Stimulated activated CD8-positive, alpha-beta memory T cell treated with anti-CD3 and anti-CD28 coated beads, Interleukin-7, amount 100 ng/mL, for 4 hours (primary cell): ENCODE measurements at places on chromosomes 3 and 15.

- no peak for DNase-seq
Observed at GRCh38 chr15:79933231-79933630, 36.4 kb upstream of the MTHFS start.

DNA sequence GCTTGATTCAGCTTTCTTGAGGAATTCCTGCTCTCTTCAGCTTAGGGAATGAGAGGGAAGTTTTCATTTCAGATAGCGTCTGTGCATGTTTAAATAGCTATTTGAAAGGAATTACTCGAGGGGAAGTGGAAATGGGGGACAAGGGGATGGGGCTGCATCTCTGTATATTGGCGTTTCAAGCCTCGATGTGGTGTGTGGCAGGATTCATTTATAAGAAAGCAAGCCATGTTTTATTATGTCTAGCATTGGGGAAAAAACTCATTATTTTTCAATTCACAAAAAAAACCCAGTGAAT, 1.0 kb downstream of the ATP2C1 start:
- no peak for DNase-seq

DNA sequence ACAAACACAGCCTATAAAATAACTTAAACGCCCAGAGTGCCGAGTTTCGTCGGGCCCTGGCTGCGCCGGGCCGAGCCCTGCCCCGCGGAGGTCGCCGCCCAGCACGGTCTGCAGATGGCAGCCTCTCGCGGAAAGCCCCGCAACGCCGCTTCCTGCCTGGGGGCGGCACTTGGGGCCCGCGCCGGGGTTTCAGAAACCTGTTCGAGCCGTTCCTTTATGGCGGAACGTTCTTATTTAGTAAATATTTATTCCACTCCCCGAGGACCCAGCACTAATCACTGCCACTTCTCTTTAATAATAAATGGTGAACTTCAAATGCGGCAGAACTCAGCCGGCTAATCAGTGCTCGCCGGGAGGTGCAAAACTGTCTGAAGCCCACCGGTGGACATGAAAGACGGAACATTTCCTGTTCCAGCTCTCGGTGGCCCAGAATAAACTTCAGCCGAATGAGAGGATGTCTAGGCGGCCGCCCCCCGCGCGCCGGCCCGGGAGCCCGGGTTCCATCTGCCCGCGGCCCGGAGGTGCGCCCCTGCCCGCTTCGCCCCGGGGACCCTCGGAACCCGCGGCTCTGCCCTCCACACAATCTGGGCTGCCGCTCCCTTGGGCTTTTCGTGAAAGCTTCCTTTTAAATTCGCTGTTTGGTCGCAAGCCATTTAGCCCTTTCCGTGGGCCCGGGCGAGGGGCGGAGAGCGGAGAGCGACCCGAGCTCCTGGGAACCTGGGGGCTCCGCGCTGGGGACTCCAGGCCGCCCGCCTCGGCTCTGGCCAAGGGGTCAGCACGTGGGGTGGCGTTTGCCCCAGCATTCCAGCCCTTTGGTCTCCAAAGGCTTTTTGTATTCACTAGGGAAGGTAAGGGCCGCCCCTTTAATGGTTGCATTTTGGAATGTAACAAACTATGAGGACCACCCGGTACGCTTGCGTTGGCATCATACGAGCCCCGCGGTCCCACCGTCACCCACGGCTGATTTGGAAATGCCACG, 110.8 kb upstream of the ATP11B start:
- DNase-seq = peak; percentile 49

DNA sequence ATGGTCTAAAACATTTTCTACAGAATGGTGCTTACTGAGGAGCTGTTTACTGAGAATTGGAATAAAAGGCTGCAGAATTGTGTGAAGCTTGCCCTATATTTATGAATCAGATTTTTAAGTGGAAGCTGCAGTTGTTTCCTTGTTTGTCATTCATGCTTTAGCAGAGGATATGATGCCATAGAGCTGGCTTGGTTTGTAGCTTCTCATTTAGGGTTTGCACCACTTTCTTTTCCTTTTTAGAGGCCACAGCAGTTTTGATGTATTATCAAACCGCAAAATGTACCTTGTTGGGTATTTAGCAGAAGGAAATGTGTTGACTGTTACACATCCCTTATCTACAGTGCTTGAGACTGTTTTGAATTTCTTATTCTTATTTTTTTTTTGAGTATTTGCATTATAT, 66.2 kb downstream of the RASA2 start:
- DNase-seq = no peak

GRCh38 chr3:161690299-161690620, 193.7 kb downstream of the OTOL1 start:
- DNase-seq = no peak

- DNase-seq = no peak
Observed at GRCh38 chr3:32194653-32195052, 43.8 kb upstream of the CMTM8 start.

DNA sequence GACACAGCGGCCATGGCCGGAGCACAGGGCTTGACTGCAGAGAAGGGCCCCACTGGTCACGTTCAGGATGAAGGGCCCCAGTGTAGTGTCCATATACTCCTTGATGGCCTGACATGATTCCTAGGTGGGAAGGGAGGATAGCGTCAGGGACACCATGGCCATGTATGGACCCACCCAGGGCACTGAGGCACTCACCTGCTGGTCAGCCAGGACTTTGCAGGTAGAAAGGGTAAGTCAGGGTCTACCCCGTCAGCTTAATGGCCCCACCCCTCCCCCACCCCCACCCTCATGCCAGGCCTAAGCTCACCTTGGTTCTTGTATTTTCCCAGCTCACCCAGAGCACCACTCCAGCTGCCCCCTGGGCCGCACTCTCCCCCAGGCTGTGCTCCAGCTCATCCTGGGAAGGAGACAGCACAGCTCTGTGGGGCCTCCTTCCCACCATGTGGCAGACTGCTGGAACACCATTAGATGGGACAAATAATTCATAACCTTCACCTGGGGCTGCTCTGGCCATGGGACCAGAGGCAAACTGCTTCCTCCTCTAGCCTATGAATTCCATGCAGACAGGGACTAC, 1.6 kb upstream of the HYAL3 start:
- no peak for DNase-seq

DNA sequence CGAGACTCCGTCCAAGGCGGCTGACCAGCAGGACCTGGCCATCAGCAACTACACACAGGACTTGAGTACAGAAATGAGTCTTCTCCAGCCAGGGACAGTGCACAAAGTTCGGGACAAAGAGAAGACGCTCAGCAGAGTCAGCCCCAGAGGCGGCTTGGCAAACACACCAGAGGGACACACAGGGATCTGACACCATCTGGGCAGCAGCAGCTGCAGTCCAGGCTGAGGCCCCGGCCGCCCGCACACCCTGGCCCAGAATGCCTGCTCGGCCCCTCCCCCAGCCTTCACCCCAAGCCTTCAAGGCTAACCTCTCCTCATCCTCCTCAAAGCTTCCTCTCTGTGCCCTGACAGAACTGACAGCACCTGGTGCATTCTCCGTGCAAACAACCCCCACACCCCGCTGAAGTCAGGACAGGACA, 61.1 kb downstream of the XXYLT1 start:
- no peak for DNase-seq

GRCh38 chr15:52678468-52679231, 538 bp downstream of the ATOSA start:
- peak; percentile 52 for DNase-seq

GRCh38 chr3:129039271-129040038, 21.1 kb upstream of the GP9 start:
- DNase-seq = no peak

- no peak for DNase-seq
Observed at GRCh38 chr15:54119051-54119450, 140.8 kb downstream of the UNC13C start.

GRCh38 chr3:41169023-41169422, 30.3 kb upstream of the CTNNB1 start:
- no peak for DNase-seq

DNA sequence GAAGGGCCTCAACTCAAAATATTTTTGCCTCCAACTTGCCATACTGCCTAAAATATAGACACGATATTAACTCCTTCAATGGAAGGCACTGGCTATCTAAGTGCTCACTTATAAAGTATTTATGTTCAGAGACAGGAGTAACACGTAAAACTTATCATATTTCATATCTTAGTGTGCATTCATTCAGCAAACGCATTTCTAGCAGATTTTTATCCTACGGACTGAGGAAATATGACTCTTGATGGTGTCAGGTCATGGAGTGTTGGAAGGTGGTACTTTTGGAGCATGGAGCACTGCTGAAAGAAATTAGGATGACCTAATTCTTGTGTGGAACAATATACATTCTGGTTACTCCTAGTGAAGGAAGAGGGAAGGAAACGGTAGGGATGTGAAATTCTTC, 43.8 kb upstream of the LEKR1 start:
- DNase-seq = no peak

DNA sequence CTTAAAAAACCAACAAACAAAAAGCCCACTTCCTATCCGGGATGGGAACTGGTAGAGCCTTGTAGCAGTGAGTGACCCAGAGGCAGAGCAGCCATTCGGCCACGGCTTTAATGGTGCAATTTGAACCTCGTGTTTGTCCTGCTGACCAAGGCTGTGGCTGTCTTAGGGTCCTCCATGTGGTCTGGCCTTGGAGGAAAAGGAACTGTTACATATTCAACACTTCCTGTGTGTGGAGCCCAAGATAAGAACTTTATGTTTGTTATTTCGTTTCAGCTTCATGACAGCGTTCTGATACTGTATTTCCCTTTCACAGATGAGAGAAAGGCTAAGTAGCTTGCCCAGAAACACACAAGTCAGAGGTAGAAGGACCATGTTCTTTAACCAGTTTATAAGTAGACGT, 269.8 kb downstream of the SV2B start:
- DNase-seq = peak; percentile 0

DNA sequence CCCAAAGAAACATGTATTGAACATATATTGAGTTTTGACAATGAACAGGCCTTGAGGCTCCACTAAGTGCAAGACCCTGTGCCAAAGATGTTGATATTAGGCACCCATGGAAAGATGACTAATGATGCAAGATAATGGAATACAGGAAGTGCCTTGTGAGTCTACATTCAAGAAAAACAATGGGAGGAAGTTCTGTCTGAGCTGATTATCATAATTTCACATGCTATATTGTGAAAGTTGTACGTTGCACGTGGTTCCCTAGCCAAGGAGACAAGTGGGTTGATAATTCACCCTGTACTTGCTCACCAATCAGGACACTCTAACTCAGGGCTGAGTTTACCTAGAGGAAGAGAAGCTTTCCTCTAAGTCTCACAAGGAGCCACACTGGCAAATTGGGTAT, 186.9 kb upstream of the STAC start:
- DNase-seq = no peak

GRCh38 chr3:69296995-69297394, 88.9 kb downstream of the FRMD4B start:
- DNase-seq = no peak
